ENCODE measurements at places on chromosomes 12 and 14. TPM values are rescaled to one million over a fixed set of nuclear protein-coding genes. Genes with fewer than 3 reads are reported as not detected.

The PIWIL1 gene
- total RNA-seq, result not detected

The ZFYVE26 gene
- 9.4 TPM for total RNA-seq

The SRGAP1 gene
- total RNA-seq, result 3.7 TPM

GRCh38 chr12:112546996-112547395 lies 128.2 kb downstream of the PTPN11 start:
- peak; percentile 86 for DNase-seq

The INHBC gene
- total RNA-seq, result 0.18 TPM

DNA sequence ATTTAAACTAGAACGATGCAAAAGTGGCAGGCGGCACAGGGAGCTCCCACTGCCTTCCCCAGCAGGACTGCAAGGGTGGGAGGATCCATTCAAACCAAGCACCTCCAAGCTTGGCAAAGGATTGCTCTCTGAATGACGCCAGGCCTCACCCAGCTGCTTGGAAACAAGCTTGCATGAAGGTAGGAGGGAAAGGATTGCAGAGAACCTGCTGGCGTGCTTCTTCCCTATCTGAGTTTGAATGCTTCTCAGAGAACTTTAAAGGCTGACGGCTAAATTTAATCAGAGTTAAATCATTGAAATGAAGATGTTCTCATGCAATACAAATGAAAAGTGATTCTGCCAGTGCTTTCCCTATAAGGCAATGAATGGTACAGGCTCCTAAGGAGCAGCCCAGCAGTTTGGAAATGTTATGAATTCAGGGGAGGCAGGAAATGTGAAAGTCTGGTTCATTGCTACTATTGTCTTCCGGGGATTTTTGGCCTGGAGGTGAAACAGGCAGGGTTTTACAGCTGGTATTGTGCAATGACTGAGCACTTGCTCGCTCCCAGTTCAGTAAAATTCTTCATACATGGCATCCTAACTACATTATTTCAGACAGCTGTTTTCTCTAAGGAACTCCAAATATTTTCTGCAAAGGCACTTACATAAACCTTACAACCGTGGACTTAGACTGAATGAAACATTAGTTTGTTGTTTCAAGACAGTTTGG lies 31.9 kb upstream of the DUSP6 start:
- DNase-seq, result peak; percentile 41

DNA sequence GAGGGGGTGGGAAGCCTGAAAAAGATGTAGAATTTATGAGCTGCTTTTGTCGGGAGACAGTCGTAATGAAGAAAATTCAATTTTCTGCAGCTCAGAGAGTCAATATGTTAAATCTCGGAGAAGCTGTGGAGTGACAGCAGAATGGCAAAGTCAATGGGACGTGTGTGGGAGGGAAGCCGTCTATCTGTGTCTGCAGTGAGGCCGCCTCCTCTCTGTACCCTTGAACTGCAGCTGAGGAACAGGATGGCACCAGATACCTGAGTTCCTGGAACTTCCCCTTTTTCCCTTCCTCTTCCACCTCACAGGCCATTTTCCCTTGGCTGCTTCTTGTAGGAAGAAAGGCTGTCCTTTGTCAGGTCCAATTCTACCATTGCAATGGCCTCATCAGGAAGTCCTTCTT lies 9.3 kb upstream of the CALCOCO1 start:
- DNase-seq, result no peak

GRCh38 chr12:27685274-27685673 lies 11.0 kb upstream of the REP15 start:
- no peak for DNase-seq

DNA sequence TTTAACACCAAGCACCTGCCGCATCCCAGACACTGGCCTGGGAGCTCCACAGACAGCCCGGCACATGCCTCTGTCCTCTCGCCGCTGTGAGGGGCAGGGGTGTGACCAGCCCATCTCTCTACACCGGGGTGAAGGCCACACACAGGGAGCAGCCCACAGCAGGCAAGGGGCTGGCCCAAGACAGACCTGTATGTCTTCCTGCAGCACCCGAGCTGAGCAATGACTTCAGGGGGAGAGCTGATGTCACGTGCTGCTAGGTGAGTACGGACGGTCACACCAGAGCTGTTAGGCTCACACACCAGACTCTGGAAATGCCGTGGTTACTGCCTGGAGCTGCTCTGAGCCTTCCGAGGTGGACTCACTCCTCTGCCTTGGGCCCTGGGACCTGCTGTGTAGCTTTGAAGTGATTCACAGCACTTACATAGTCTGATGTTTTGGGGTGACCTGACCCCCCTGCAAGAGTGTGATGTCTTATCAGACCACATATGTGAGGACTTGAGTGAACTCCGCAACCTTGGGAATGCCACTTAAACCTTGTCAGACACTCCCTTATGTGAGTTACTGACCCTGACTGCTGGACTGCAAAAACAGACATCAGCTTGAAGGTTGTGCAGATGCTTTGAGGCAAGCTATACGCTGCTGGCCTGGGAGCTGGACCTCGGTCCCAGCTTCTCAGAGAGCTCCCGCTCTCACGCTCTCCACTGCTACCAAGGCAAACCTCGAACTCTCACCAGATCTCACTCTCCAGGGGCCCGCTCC lies 1.8 kb downstream of the XRCC3 start:
- no peak for DNase-seq

- no peak for DNase-seq
These were observed 589 bp upstream of the HVCN1 start for GRCh38 chr12:110689281-110690126.

- DNase-seq, result no peak
These were observed 26.4 kb downstream of the SCFD1 start for GRCh38 chr14:30648471-30648870.

DNA sequence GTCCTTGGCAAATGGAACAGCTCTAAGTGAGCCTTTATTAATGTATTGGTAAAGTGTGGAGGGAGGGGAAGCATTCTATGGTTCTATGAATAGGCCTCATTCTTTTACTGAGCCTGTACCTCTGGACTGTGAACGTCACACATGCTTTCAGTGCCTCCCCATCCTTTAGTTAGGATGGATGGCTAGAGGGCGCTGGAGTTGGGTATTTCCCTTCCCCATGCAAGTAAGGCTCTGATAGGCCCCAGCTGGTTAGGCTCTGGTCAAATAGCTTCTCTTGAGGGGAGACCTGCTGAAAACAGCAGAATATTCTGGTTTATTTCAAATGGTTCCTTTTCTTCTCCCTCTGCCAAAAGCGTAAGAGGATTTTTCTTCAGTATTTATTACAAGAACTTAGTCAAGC lies 860.9 kb upstream of the MDGA2 start:
- no peak for DNase-seq

The JAG2 gene
- 160 TPM for total RNA-seq

Data from SJSA1 (cell line).